ENCODE measurements at places on chromosomes 12 and 14. TPM values are rescaled to one million over a fixed set of nuclear protein-coding genes. Genes with fewer than 3 reads are reported as not detected.

GRCh38 chr14:22991852-22992251 is 9.5 kb upstream of the AJUBA start:
- no peak overlapping the region for H3K4me3 ChIP-seq
- H3K27ac ChIP-seq = no peak overlapping the region
- no peaks in the 10 kb centered on the region for H3K27me3 ChIP-seq
- peaks cover 8% of the 10 kb centered on the region for H3K4me1 ChIP-seq
- no peaks in the 10 kb centered on the region for H3K36me3 ChIP-seq

GRCh38 chr12:106499628-106500027 is 83.2 kb upstream of the RFX4 start:
- no peak overlapping the region for H3K27ac ChIP-seq
- H3K4me3 ChIP-seq = no peak overlapping the region
- no peak for DNase-seq

The MED6 gene
- total RNA-seq = 46.5 TPM

The CPNE8 gene
- total RNA-seq = 3.2 TPM

The PARP11 gene
- 14.5 TPM for total RNA-seq

- no peak overlapping the region for H3K4me3 ChIP-seq
- peaks cover 7% of the 10 kb centered on the region for H3K27me3 ChIP-seq
- DNase-seq = no peak
- peaks cover 19% of the 10 kb centered on the region for H3K4me1 ChIP-seq
- no peak overlapping the region for H3K27ac ChIP-seq
Measured at GRCh38 chr12:103877934-103878510, 37.0 kb upstream of the NT5DC3 start.

- H3K4me3 ChIP-seq = peak overlapping the region; percentile 96
- peak overlapping the region; percentile 88 for H3K27ac ChIP-seq
- no peaks in the 10 kb centered on the region for H3K27me3 ChIP-seq
- H3K36me3 ChIP-seq = peaks cover 3% of the 10 kb centered on the region
- DNase-seq = no peak
Measured at GRCh38 chr12:106304001-106304421, 1.5 kb downstream of the TCP11L2 start.

The GPR84 gene
- not detected for total RNA-seq

The NINJ2 gene
- 1.2 TPM for total RNA-seq

- no peaks in the 10 kb centered on the region for H3K27me3 ChIP-seq
- peak overlapping the region; percentile 94 for H3K4me3 ChIP-seq
- peaks cover 9% of the 10 kb centered on the region for H3K36me3 ChIP-seq
Measured at GRCh38 chr12:120536064-120536791, 2.1 kb downstream of the RNF10 start.

DNA sequence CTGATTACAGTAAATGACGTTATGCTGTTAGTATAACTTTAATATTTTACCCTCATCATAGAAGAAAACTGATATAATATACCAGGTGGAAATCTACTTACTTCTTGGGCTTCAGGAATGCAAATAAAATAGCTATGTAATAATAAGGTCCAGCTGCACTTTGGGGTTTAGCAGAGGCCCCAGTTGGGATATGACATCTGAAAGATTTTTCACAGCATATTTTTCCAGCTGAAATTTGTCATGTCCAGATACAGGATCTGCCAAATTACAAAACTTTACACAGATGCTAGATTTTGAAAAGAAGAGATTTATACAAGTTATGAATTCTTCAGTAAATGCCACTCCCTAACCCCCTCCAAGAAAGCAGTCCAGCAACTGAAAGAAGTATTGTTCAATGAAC is 29.2 kb upstream of the DCN start:
- H3K4me1 ChIP-seq = no peaks in the 10 kb centered on the region
- H3K27ac ChIP-seq = no peak overlapping the region
- no peaks in the 10 kb centered on the region for H3K36me3 ChIP-seq
- H3K4me3 ChIP-seq = no peak overlapping the region

DNA sequence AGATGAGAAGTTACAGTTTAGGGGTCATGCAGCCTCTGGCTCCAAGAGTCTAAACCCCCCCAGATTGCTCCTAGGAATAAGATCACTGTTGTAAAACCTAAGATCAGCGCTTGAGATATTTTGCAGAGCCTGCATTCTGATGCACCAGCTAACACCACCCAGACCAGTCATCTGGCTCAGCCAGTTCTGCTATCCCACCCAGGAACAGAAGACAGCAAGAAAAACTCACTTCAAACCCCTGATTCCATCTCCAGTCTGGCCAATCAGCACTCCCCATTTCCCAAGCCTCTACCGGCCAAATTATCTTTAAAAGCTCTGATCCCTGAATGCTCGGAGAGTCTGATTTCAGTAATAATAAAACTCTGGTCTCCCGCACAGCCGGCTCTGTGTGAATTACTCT is 158.6 kb downstream of the ZNF664 start:
- peak overlapping the region; percentile 92 for H3K27ac ChIP-seq
- peaks cover 1% of the 10 kb centered on the region for H3K36me3 ChIP-seq
- DNase-seq = no peak

GRCh38 chr14:61965030-61965745 is 203.0 kb downstream of the SNAPC1 start:
- H3K4me3 ChIP-seq = no peak overlapping the region
- no peaks in the 10 kb centered on the region for H3K36me3 ChIP-seq
- no peaks in the 10 kb centered on the region for H3K27me3 ChIP-seq

- peaks cover 4% of the 10 kb centered on the region for H3K36me3 ChIP-seq
- H3K4me1 ChIP-seq = no peaks in the 10 kb centered on the region
- no peak for DNase-seq
- H3K27ac ChIP-seq = no peak overlapping the region
- H3K27me3 ChIP-seq = no peaks in the 10 kb centered on the region
Measured at GRCh38 chr14:54976316-54976715, 50.6 kb downstream of the WDHD1 start.

GRCh38 chr14:93707475-93707874 is 80.8 kb downstream of the PRIMA1 start:
- no peak overlapping the region for H3K27ac ChIP-seq
- no peaks in the 10 kb centered on the region for H3K4me1 ChIP-seq
- H3K4me3 ChIP-seq = no peak overlapping the region
- H3K27me3 ChIP-seq = peaks cover 6% of the 10 kb centered on the region
- no peak for DNase-seq

- H3K27ac ChIP-seq = peak within 1 kb of the TSS; percentile 56
- peak; percentile 81 for DNase-seq
- H3K36me3 ChIP-seq = no peaks in the 10 kb centered on the region
Measured at GRCh38 chr14:77181603-77182437, at the start of gene TMEM63C. TSS of gene TMEM63C (plus strand) at chr14:77181798. CDS start at chr14:77218814, 37,016 bp downstream.

The PLA2G1B gene
- not detected for total RNA-seq

GRCh38 chr12:32988982-32989381 is 92.4 kb upstream of the PKP2 start:
- H3K27ac ChIP-seq = peak overlapping the region; percentile 46
- H3K36me3 ChIP-seq = peaks cover 3% of the 10 kb centered on the region
- H3K4me1 ChIP-seq = no peaks in the 10 kb centered on the region
- no peak for DNase-seq

- no peak overlapping the region for H3K27ac ChIP-seq
- H3K36me3 ChIP-seq = peaks cover 6% of the 10 kb centered on the region
- H3K4me1 ChIP-seq = no peaks in the 10 kb centered on the region
- H3K27me3 ChIP-seq = peaks cover 3% of the 10 kb centered on the region
Measured at GRCh38 chr12:31431721-31432240, 105.8 kb upstream of the SINHCAF start.

The GLIPR1L2 gene
- total RNA-seq = 0.77 TPM

- no peak overlapping the region for H3K4me3 ChIP-seq
- no peak overlapping the region for H3K27ac ChIP-seq
- H3K36me3 ChIP-seq = peaks cover 10% of the 10 kb centered on the region
- H3K4me1 ChIP-seq = peaks cover 12% of the 10 kb centered on the region
Measured at GRCh38 chr12:107631715-107632114, 53.9 kb upstream of the PWP1 start.

- H3K27ac ChIP-seq = no peak overlapping the region
- peaks cover 8% of the 10 kb centered on the region for H3K27me3 ChIP-seq
- DNase-seq = no peak
- H3K4me1 ChIP-seq = no peaks in the 10 kb centered on the region
Measured at GRCh38 chr12:48336061-48336460, 14.7 kb downstream of the ZNF641 start.

GRCh38 chr12:121061831-121062230 is 22.8 kb upstream of the OASL start:
- H3K27ac ChIP-seq = no peak overlapping the region
- no peak overlapping the region for H3K4me3 ChIP-seq
- H3K4me1 ChIP-seq = no peaks in the 10 kb centered on the region
- no peaks in the 10 kb centered on the region for H3K36me3 ChIP-seq

DNA sequence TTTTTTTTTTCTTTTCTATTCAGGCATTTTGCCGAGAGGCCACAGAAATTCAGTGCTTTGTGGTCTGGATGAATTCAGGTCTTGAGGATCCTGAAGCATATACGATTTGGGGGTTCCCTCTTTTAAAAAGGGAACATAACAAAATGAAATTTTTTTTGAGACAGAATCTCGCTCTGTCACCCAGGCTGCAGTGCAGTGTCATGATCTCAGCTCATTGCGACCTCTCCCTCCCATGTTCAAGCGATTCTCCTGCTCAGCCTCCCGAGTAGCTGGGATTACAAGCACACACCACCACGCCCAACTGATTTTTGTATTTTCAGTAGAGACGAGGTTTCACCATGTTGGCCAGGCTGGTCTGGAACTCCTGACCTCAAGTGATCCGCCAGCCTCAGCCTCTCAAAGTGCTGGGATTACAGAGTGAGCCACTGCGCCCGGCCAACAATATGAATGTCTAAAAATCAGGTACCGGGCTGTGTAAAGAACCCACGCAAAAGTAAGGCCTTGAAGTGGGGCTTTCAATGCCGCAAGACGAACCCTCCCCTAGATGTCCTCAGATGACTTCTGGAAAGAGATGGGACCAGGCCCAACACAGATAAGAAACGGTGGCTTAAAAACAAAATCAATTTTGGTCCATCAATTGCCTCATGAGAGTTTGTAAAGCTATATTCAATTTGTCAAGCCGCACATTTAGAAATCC is 30.0 kb downstream of the TESC start:
- peaks cover 8% of the 10 kb centered on the region for H3K27me3 ChIP-seq
- no peaks in the 10 kb centered on the region for H3K36me3 ChIP-seq
- H3K4me3 ChIP-seq = no peak overlapping the region
- DNase-seq = no peak

DNA sequence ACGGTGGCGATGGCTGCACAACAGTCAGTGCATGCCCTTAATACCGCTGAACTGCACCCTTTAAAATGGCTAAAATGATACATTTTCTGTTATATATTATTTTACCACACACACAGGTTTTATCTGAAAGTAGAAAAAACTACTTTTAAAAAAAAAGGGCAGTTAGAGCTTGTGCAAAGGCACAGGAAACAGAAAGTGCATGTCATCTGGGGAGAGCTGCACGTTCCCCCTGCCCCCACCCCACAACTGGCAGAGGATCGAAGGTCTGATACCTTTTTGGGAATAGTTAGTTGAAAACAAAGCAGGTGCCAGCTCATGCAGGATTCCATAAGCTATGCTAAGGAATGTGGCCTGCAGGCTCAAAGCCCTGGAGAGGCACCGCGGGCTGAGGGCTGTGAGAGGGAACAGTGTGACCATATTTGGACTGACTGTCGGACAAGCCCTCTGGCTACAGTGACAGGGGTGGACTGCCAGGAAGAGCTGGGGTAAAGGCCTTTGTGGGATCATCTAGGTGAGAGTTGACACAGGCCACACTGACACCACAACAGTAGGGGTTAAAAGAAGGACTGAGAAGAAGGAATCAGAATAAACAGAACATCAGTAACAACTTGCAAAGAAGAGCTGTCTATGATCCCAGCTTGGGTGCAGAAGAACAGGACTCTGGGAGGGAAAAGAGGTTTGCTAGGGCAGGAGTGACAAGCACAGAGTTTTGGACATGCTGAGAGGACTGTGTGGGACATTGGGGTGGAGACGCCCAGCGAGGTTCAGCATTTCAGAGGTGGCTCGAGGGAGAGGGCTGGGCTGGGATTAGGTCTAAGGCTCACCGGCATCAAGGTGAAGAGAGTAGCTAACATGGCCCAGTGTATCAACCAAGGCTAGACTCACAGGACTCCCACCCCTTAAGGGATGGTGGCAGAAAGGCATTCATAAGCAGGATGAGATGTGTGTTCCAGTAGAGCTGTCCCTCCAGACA is 54.6 kb downstream of the ACTN1 start:
- peaks cover 41% of the 10 kb centered on the region for H3K4me1 ChIP-seq
- no peak for DNase-seq
- H3K36me3 ChIP-seq = peaks cover 46% of the 10 kb centered on the region
- H3K4me3 ChIP-seq = no peak overlapping the region

The IRF9 gene
- total RNA-seq = 63.4 TPM

The TC2N gene
- total RNA-seq = 42.2 TPM

DNA sequence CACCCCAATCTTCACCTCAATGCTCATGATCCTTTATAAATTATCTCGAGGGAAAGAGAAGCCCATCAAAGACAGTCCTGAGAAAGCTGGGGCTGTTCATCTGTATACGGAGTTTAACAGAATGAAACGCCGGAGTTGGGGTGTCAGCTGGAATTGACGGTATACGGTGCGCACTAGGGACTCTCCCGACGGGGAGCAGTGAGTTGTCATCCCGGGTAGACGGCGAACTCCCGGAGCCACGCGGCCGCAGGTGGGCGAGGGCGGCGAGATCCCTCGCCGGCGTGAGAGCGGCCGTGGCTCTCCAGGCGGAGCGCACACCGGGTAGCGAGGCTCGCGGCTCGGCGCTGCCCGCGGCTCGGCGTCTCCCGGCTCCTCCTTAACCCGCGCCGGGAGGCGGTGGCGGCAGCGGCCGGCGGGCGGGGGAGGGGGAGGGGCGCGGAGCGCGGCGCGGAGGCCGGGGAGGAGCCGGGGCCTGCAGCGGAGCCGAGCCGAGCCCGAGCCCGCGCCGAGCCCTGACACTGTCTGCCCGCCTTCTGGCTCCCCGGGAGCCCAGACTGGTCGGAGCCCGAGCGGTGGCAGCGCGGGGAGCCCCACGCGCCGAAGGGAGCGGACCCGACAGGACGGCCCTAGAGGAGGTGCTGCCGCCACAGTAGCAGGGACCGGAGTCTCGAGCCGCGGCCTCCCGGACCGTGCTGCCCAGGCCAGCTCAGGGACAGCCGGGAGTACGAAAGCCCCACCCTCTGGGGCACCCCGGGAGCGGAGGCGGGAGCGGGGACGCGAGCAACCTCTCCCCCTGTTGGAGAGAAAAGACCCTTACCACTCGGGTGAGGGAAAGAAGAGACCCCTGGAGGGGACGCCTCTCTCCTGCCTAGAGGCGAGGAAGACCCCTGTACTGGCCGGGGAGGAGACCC is at the start of gene FOXJ2:
Gene FOXJ2, plus strand, starts transcription at position 475 of the 911 bp plus-strand sequence. CDS start 7,117 bp downstream, outside the sequence.
- peak within 1 kb of the TSS; percentile 86 for H3K27ac ChIP-seq
- H3K4me1 ChIP-seq = peaks cover 15% of the 10 kb centered on the region
- peak; percentile 84 for DNase-seq
- H3K36me3 ChIP-seq = peaks cover 5% of the 10 kb centered on the region

- no peaks in the 10 kb centered on the region for H3K27me3 ChIP-seq
- H3K4me1 ChIP-seq = no peaks in the 10 kb centered on the region
- H3K27ac ChIP-seq = no peak overlapping the region
- H3K4me3 ChIP-seq = no peak overlapping the region
Measured at GRCh38 chr14:39768589-39768988, 336.4 kb upstream of the FBXO33 start.

Measured in type B pancreatic cell (in vitro differentiated cells).